ENCODE measurements at places on chromosomes 4 and X.

- DNase-seq = peak; percentile 27
Observed at GRCh38 chr4:100189820-100190642, at the start of gene DDIT4L. Gene DDIT4L, minus strand, starts transcription at chr4:100190468. Its CDS starts 485 bp downstream, at chr4:100189983.

- DNase-seq = no peak
Observed at GRCh38 chr4:176432811-176433540, 113.2 kb downstream of the SPCS3 start.

GRCh38 chr4:185467101-185467500 lies 4.4 kb downstream of the CCDC110 start:
- DNase-seq = no peak

- DNase-seq = no peak
Observed at GRCh38 chr4:123236606-123237005, 160.0 kb upstream of the SPRY1 start.

GRCh38 chrX:13008189-13008533 lies 33.3 kb downstream of the TMSB4X start:
- DNase-seq = no peak

DNA sequence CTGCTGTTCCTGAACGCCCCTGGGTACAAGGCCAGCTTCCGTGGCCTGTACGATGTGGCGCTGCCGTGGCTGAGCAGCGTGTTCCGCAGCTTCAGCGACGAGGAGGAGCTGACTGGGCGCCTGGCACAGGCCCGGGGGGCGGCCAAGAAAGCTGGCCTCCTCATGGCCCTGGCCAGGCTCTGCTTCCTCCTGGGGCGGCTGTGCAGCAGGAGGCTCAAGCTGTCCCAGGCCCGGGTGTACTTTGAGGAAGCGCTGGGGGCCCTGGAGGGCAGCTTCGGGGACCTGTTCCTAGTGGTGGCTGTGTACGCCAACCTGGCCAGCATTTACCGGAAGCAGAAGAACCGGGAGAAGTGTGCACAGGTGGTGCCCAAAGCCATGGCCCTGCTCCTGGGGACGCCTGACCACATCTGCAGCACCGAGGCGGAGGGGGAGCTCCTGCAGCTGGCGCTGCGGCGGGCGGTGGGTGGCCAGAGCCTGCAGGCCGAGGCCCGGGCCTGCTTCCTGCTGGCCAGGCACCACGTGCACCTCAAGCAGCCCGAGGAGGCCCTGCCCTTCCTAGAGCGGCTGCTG lies 28.2 kb downstream of the SH3TC1 start:
- DNase-seq = no peak

GRCh38 chr4:6965329-6965728 lies 55.7 kb downstream of the TBC1D14 start:
- no peak for DNase-seq

- no peak for DNase-seq
Observed at GRCh38 chr4:46818604-46819003, 90.4 kb downstream of the COX7B2 start.

DNA sequence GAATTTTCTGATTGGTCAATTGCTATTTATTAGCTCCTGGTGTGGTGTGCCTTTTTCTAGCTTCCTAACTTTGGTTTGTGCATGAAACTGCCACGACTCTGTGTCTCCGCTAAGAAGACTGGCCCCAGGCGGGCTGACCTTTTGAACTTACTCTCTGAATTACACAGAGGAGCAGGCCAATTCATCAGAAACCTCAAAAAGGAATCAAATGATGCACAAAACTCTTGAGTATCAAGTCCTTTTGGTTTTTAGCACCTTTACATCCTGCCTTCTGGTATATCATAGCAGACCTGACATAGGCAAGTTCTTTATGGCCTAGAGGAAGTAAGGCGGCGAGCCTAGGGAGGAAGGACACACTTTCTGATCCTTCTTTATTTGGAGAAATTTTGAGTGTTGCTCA lies 17.6 kb downstream of the TKTL1 start:
- DNase-seq = no peak

GRCh38 chr4:74531963-74532794 lies 87.2 kb downstream of the AREG start:
- peak; percentile 6 for DNase-seq

- no peak for DNase-seq
Observed at GRCh38 chr4:57159866-57160265, 49.7 kb upstream of the IGFBP7 start.

- no peak for DNase-seq
Observed at GRCh38 chr4:163810755-163811154, 316.3 kb downstream of the TMA16 start.

Data from BE2C (cell line).